ENCODE measurements at places on chromosomes 3 and 15. TPM values are rescaled to one million over a fixed set of nuclear protein-coding genes. Genes with fewer than 3 reads are reported as not detected.
A peak's percentile ranks its signal among the peaks of the same experiment; 100 is the strongest.

SLITRK3 gene
- total RNA-seq, result not detected

SLC51B gene
- not detected for total RNA-seq

CCR8 gene
- total RNA-seq, result not detected

MESP2 gene
- not detected for total RNA-seq

- H3K27me3 ChIP-seq, result no peaks in the 10 kb centered on the region
- H3K36me3 ChIP-seq, result no peaks in the 10 kb centered on the region
- DNase-seq, result no peak
- no peaks in the 10 kb centered on the region for H3K4me1 ChIP-seq
- H3K4me3 ChIP-seq, result no peak overlapping the region
These were observed 153.8 kb downstream of the EEFSEC start for GRCh38 chr3:128307029-128307633.

- H3K27me3 ChIP-seq, result no peaks in the 10 kb centered on the region
- no peak overlapping the region for H3K4me3 ChIP-seq
- H3K4me1 ChIP-seq, result peaks cover 41% of the 10 kb centered on the region
- peak overlapping the region; percentile 58 for H3K27ac ChIP-seq
- peaks cover 4% of the 10 kb centered on the region for H3K36me3 ChIP-seq
These were observed 1.6 kb upstream of the P3H2 start for GRCh38 chr3:190122198-190122771.

MUC4 gene
- total RNA-seq, result not detected

DNA sequence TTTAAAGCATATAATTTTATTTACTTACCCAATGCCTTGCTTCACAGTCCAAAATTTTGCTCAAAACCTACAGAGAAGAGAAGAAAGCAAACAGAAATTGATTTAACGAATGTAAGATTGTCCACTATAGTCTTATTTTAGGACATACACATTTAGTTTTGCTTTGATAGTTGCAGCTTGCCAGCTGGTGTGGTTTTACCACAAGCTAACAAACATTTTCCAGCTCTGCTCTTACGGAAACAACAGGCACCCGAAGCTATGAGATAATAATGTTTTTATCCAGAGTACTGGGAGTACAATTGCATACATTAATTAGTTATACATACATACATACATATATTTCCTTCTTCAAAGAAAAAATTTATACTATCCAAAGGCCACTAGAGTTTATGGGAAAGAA lies 10.4 kb downstream of the BCL6 start:
- H3K27me3 ChIP-seq, result no peaks in the 10 kb centered on the region
- H3K4me3 ChIP-seq, result no peak overlapping the region
- no peak overlapping the region for H3K27ac ChIP-seq
- H3K36me3 ChIP-seq, result peaks cover 28% of the 10 kb centered on the region

DNA sequence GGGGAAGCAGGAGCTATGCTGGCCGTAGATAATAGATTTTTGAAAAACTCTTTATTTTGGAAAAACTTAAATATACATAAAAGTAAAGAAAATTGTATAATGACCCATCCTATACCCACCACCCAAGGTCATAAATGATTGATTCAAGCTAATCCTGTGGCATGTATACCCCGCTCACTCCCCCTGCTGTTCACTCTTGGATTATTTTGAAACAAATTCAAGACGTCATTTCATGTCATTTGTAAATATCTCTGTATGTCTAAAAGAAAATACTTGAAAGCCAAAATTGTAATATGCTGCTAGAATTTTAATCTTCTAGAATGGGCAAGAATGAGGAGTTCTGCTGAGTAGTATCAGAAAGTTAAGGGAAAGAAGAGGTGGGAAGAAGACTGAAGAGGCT lies 241.7 kb downstream of the FEZF2 start:
- no peak overlapping the region for H3K27ac ChIP-seq
- H3K4me1 ChIP-seq, result no peaks in the 10 kb centered on the region
- H3K36me3 ChIP-seq, result no peaks in the 10 kb centered on the region
- no peak overlapping the region for H3K4me3 ChIP-seq
- H3K27me3 ChIP-seq, result no peaks in the 10 kb centered on the region

GRCh38 chr15:69091654-69092053 lies 68.8 kb upstream of the GLCE start:
- no peak overlapping the region for H3K4me3 ChIP-seq
- peaks cover 38% of the 10 kb centered on the region for H3K4me1 ChIP-seq
- no peak overlapping the region for H3K27ac ChIP-seq
- DNase-seq, result no peak

All from SJSA1 (cell line).